Endodermal cell (in vitro differentiated cells): ENCODE measurements at places on chromosomes 11 and 22. TPM values are rescaled to one million over a fixed set of nuclear protein-coding genes. Genes with fewer than 3 reads are reported as not detected.

LIN7C gene
- 37.0 to 41.6 TPM (median 39.6 TPM) in 3 replicates for total RNA-seq

RNF215 gene
- 35.2 and 44.0 TPM in 2 replicates for total RNA-seq

UQCR10 gene
- total RNA-seq: 119 and 120 TPM in 2 replicates

IL18BP gene
- 10.8 to 13.6 TPM (median 11.1 TPM) in 3 replicates for total RNA-seq

KCTD17 gene
- total RNA-seq: 34.3 and 35.4 TPM in 2 replicates

PHETA2 gene
- 8.0 and 8.1 TPM in 2 replicates for total RNA-seq

C11orf42 gene
- not detected in 2 replicates for total RNA-seq

CABP4 gene
- total RNA-seq: not detected in 3 replicates

MAPK1 gene
- total RNA-seq: 76.8 to 82.1 TPM (median 80.6 TPM) in 3 replicates

UBE4A gene
- 39.5 and 39.6 TPM in 2 replicates for total RNA-seq

OR6T1 gene
- not detected in 2 replicates for total RNA-seq

SCO2 gene
- 0.42 to 1.2 TPM (median 0.89 TPM) in 3 replicates for total RNA-seq

DNA sequence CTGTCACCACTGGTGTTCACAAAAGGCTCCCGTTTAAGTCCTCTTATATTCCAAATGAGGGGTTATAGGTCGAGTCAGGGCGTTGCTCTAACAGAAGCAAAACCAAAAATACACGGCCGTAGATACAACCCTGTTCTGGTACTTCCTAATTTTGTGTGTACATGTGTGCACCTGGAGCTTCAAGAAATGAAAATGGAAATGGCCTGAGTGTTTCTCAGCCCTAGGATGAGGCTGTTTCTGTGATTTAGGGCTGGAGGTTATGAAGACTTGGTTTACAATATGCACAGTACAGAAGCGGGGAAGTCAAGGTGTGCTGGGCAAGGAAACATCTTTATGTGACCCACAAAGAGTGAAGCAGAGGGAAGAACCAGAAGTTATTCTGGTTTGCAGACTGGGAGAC is 110.4 kb upstream of the OR4B1 start:
- H3K27ac ChIP-seq: no peak overlapping the region
- H3K36me3 ChIP-seq: no peaks in the 10 kb centered on the region
- peaks cover 9% of the 10 kb centered on the region for H3K4me1 ChIP-seq
- DNase-seq: no peak
- no peaks in the 10 kb centered on the region for H3K27me3 ChIP-seq

GRCh38 chr11:111913997-111914396 is 1.5 kb downstream of the HSPB2 start:
- no peaks in the 10 kb centered on the region for H3K27me3 ChIP-seq
- no peak overlapping the region for H3K4me3 ChIP-seq
- H3K27ac ChIP-seq: no peak overlapping the region
- DNase-seq: no peak

DNA sequence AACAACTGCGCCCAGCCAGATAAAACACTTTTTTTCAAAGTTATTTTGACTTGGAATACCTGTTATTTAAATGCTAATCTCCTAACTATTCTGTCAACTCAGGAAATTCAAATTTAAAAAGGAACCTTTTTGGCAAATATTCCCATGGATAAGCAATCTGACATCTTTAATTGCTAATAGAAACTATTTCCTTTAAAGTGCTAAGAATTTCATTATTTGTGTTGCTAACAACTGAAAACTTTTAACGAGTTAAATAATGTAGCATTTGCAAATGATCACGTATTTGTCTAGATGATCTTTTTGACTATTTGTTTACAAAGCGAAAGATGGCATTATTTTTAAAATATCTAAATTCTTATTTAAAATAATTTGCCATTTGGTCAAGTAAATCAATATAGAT is 28.8 kb downstream of the CSTF3 start:
- H3K27me3 ChIP-seq: no peaks in the 10 kb centered on the region
- no peak overlapping the region for H3K4me3 ChIP-seq
- no peak for DNase-seq
- H3K4me1 ChIP-seq: no peaks in the 10 kb centered on the region

GRCh38 chr11:121422675-121423074 is 29.4 kb upstream of the SORL1 start:
- no peak overlapping the region for H3K4me3 ChIP-seq
- no peaks in the 10 kb centered on the region for H3K36me3 ChIP-seq
- no peak overlapping the region for H3K27ac ChIP-seq
- no peak for DNase-seq

DNA sequence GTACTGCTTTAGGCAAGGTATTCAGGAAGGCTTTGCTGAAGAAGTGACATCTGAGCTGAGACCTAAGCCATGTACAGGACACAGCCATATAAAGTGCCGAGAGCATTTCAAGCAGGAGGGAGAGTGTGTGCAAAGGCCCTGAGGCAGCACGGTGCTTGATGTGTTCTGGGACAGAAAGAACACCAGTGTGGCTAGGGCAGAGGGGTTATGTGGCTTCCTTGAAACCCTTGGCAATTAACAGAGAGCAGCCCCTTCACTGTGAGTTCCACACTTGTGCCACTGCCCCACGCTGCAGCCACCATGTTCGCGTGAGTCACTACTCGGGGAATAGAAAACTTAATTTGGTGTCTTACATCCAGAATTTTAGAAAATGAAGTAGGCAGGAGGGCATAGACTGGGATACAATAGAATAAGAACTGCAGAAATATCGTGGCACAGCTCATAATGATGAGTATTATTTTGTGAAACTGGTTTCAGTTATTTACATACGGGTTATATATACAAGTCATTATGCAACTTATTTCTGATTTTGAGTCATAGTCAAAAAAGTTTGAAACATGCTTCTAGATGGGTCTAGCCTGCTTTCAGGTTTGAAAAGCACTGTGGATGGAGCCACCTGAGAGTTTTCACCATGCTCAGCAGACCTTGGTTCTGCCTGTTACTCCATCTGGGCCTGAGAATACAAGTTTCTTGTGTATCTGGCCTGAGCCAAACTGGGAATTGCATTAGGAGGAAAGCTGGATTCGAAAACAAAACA is 11.8 kb downstream of the IL10RA start:
- no peaks in the 10 kb centered on the region for H3K4me1 ChIP-seq
- peak; percentile 17 for DNase-seq
- no peaks in the 10 kb centered on the region for H3K27me3 ChIP-seq
- H3K36me3 ChIP-seq: no peaks in the 10 kb centered on the region
- no peak overlapping the region for H3K4me3 ChIP-seq
- H3K27ac ChIP-seq: no peak overlapping the region

DNA sequence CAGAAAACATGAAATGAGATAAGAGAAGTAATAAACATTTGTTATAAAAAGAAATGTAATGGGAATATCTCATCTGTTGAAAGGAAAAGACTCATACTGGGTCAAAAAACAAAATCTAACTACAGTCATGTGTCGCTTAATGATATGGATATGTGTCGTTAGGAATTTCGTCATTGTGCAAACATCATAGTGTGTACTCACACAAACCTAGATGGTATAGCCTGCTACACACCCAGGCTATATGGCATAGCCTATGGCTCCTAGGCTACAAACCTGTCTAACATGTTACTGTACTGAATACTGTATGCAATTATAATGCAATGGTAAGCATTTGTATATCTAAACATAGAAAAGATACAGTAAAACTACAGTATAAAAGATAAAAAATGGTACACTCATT is 89.8 kb upstream of the ZC3H12C start:
- no peaks in the 10 kb centered on the region for H3K27me3 ChIP-seq
- H3K27ac ChIP-seq: no peak overlapping the region

- DNase-seq: peak; percentile 47
- H3K4me1 ChIP-seq: peaks cover 3% of the 10 kb centered on the region
- no peaks in the 10 kb centered on the region for H3K36me3 ChIP-seq
- no peak overlapping the region for H3K27ac ChIP-seq
These were observed 15.9 kb downstream of the MRGPRG start for GRCh38 chr11:3202759-3203158.

DNA sequence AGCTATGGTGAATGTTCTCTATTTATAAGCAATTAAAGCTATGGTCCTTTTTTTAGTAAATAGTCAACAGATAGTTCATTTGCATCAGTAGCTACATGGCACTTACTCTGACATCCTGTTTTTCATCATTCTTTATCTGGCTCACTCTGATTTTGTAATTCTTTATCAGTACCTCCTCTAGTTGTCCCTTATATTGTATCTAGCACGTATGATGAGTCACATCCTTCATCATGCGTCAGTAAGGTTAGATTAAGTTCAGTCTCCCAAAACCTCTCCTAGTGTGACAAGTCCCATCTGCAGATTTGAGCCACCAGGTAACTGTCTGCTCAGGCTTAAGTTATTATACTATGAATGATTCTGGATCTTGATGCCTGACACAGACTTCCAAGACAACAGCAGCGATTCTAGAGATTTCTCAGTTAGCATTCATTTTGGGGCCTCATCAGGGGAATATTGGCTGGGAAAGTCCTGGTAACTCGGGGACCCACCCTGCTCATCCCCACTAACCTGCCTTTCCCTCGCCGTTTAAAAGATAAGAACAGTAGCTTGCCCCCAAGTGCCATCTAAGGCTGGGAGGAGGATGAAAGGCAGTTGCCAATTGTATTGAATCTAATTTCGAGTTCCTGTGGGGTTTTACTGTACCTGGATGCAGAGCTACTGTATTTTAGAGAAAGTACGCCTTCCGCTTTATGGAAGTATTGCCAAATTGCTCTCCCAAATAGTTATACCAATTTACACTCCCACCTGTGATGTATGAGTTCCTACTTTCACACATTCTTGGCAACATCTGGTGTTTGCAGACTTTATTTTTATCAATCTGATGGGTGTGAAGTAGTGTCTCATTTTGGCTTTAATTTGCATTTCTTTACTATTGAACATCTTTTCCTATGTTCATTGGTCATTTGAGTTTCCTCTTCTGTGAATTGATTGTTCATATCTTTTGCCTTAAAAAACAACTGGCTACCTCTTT is 55.9 kb downstream of the ZC3H12C start:
- peaks cover 4% of the 10 kb centered on the region for H3K4me1 ChIP-seq
- no peak for DNase-seq
- H3K4me3 ChIP-seq: no peak overlapping the region
- no peaks in the 10 kb centered on the region for H3K27me3 ChIP-seq

DNA sequence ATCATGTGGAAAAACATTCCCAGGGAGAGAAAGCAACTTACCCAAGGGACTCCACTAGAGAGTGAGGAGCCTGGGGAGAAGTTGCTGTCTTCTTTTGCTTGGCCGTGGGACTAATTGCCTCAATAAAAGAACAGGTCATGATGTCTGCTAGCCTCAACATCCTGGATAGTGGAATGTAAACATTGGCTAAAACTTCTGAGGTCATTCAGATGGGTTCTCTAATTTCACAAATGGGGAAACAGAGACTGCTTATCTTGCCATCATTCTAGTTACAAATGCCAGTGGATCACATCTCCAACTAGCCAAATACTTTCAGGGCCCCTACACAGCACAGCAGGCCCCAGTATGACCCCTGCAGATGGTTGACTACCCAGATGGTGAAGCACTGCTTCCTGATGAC is 28.4 kb upstream of the PAMR1 start:
- H3K27me3 ChIP-seq: no peaks in the 10 kb centered on the region
- H3K4me1 ChIP-seq: peaks cover 25% of the 10 kb centered on the region
- H3K27ac ChIP-seq: no peak overlapping the region
- no peak for DNase-seq
